WTC11 (cell line): ENCODE measurements at places on chromosomes 2 and 18. TPM values are rescaled to one million over a fixed set of nuclear protein-coding genes. Genes with fewer than 3 reads are reported as not detected.
A peak's percentile ranks its signal among the peaks of the same experiment; 100 is the strongest.

DNA sequence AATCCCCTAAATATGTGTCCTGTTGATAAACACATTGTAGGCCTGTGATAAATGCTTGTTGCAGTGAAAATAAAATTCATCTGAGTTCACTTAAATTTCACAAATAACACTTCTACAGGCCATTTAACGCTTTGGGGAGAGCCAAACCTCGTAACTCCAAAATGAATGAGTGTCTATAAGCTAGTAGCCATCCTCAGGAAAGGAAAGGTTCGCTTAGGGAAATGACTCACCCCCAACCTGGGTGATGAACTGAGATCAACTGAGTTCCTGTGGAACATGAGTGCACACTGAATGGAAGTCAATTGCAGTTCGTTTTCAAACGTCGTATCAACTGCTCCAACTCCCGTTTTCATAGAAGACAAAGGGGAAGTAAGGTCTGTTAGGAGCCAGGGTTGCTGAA lies 527.6 kb upstream of the ID2 start:
- H3K36me3 ChIP-seq: no peaks in the 10 kb centered on the region
- no peak overlapping the region for H3K27ac ChIP-seq
- DNase-seq: no peak

- H3K27ac ChIP-seq: no peak overlapping the region
- H3K4me3 ChIP-seq: no peak overlapping the region
- peaks cover 12% of the 10 kb centered on the region for H3K4me1 ChIP-seq
- DNase-seq: no peak
- no peaks in the 10 kb centered on the region for H3K27me3 ChIP-seq
- H3K36me3 ChIP-seq: peaks cover 5% of the 10 kb centered on the region
Observed at GRCh38 chr2:83234246-83234645, 1224.8 kb downstream of the SUCLG1 start.

CRYBA2 gene
- total RNA-seq: not detected in 3 replicates

DNA sequence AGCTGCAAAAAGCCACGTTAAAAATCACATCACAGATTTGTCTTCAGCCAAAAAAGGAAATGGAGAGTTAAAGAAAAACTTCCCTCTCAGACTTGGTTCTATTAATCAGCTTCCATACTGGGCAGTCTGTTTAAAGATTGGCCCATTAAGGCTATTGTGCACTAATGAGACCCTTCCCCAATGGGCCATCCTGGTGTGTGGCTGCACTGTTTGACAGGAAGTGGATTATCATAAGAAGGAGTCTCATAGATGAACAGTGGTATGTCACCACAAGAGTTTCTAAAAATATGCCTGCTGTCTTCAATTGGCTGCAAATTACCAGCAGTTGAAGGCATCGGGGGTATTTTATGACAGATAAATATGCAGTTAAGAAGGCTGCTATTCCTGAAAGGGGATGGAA lies 247.6 kb upstream of the THSD7B start:
- no peak for DNase-seq
- no peak overlapping the region for H3K4me3 ChIP-seq
- H3K4me1 ChIP-seq: peaks cover 33% of the 10 kb centered on the region
- H3K27me3 ChIP-seq: peaks cover 40% of the 10 kb centered on the region
- H3K36me3 ChIP-seq: no peaks in the 10 kb centered on the region

RTP5 gene
- not detected in 3 replicates for total RNA-seq

GRCh38 chr2:144479138-144479537 lies 40.8 kb downstream of the ZEB2 start:
- peaks cover 6% of the 10 kb centered on the region for H3K27me3 ChIP-seq
- H3K27ac ChIP-seq: peak overlapping the region; percentile 91
- peak; percentile 53 for DNase-seq
- no peak overlapping the region for H3K4me3 ChIP-seq
- peaks cover 56% of the 10 kb centered on the region for H3K4me1 ChIP-seq

DNA sequence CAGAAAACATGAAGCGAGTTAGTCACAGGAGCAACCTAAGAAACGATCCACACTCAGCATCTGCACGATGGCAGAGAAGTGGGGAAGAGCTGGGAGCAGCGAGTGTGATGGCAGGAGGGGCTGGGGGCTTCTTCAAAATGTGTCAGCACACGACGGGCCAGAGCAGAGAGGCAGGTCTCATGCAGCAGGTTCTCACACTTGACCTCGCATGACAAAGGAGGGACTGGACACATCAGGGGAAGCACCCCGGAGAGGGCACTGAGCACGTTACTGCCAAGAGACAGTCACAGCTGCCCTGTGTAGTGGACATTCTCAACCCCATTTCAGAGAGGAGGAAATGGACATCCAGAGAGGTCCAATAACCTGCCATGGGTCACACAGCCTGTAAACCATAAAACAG lies 104.1 kb upstream of the CAPN13 start:
- H3K27ac ChIP-seq: no peak overlapping the region
- peaks cover 24% of the 10 kb centered on the region for H3K36me3 ChIP-seq
- H3K27me3 ChIP-seq: no peaks in the 10 kb centered on the region
- H3K4me1 ChIP-seq: peaks cover 6% of the 10 kb centered on the region
- no peak overlapping the region for H3K4me3 ChIP-seq

DNA sequence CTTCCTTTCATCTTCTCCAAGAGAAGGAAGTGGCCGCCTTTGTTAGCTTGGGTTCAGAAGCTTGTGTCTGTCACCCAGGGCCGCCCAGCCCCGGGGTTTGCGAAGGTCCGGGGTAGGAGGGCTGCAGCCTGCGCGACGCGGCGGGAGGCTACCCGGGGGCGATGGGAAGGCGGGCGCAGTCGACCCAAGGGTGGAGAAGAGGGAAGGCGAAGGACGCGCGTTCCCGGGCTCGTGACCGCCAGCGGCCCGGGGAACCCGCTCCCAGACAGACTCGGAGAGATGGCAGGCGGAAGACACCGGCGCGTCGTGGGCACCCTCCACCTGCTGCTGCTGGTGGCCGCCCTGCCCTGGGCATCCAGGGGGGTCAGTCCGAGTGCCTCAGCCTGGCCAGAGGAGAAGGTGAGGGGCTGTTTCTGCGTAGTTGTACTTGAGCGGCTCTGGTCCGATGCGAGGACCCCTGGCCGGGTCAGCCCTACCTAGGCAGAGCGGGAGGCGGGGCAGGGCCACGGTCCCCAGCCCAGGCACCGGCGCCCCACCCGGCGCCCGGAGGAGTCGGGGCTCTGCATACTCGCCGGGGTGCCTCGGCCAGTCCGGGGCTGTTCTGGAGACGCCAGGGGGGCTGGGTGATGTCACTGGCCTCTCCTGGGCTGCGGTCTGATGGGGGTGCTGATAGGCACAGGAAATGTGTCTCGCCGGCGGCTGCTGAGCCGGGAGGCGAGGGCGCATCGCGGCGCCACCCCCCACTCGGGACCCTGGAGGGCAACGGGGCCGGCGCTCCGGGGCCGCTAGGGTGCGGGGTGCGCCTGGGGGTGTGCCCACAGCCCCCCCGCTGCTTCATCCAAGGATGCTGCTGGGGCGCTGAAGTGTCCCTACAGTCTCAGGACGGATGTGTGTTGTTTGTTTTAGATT lies at the start of gene QPCT:
QPCT (plus strand) TSS at position 178 of the 909 bp plus-strand sequence; CDS start at position 280, 102 bp downstream.
- no peaks in the 10 kb centered on the region for H3K36me3 ChIP-seq
- peaks cover 54% of the 10 kb centered on the region for H3K4me1 ChIP-seq
- H3K4me3 ChIP-seq: peak within 1 kb of the TSS; percentile 78
- peaks cover 3% of the 10 kb centered on the region; the same call in 1 of the 2 replicates for H3K27me3 ChIP-seq
- no peak within 1 kb of the TSS for H3K27ac ChIP-seq

DNA sequence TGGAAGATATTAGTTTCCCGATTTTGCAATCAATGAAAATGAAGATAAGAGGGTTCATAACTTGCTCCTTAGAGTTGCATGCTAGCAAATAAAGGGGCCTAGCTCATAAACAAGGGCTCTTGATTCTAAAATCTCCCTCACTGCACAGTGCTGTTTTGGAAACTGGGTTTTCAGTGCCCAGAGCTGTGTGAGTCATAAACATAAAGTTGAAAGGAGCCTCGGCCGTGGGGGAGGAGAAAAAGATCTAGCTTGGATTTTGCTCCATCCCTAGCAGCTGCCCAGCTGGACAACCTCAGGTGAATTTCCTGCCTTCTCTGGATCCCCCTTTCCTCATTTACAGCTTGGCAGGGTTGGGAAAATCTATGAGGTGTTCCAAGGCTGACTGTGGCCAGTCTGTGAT lies 42.5 kb downstream of the LYPD1 start:
- H3K27ac ChIP-seq: no peak overlapping the region
- peaks cover 28% of the 10 kb centered on the region for H3K4me1 ChIP-seq
- no peak overlapping the region for H3K4me3 ChIP-seq
- no peak for DNase-seq
- peaks cover 7% of the 10 kb centered on the region for H3K36me3 ChIP-seq
- H3K27me3 ChIP-seq: peaks cover 4% of the 10 kb centered on the region; the same call in 1 of the 2 replicates

CNDP2 gene
- total RNA-seq: 228 to 248 TPM (median 229 TPM) in 3 replicates

PIKFYVE gene
- 28.9 to 36.1 TPM (median 33.6 TPM) in 3 replicates for total RNA-seq

HES6 gene
- total RNA-seq: 52.1 to 63.9 TPM (median 63.4 TPM) in 3 replicates

- no peak for DNase-seq
- H3K27ac ChIP-seq: no peak overlapping the region
Observed at GRCh38 chr2:221345516-221345915, 226.6 kb downstream of the EPHA4 start.

RFX8 gene
- 0.16 to 0.28 TPM (median 0.21 TPM) in 3 replicates for total RNA-seq

DNA sequence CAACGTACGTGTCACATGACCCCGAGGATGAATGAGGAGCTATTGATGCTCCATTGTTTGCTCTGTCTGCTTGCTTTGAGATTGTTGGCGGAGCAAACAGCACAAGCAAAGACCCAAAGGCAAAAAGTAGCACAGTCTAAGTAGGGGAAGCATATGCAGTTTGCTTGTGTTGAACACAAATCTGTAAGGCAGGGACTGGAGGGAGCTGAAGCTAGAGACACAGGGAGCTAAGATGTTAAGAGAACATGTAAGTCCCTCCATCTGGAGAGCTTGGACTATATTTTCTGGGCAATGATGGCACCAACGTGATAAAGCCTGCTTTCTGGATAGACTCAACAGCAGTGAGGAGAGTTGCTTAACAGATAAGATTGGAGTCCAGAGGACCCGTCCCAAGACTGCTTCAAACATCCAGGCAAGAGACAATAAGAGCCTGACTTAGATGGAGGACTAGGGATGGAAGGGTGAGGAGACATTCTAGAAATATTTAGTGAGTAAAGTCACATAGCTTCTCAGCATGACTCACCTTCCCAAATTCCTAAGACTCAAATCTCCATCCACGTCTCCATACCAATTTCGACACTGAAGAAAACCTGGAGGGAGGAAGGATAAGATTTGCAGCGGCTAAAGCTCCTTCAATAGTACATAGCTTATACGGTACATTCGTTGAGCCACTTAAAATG lies 88.1 kb upstream of the KLF7 start:
- no peak overlapping the region for H3K27ac ChIP-seq
- H3K27me3 ChIP-seq: no peaks in the 10 kb centered on the region; the same call in 1 of the 2 replicates
- H3K4me1 ChIP-seq: peaks cover 35% of the 10 kb centered on the region
- no peak for DNase-seq
- H3K36me3 ChIP-seq: no peaks in the 10 kb centered on the region
- H3K4me3 ChIP-seq: no peak overlapping the region

GRCh38 chr18:49228187-49228586 lies 232.3 kb downstream of the DYM start:
- DNase-seq: no peak
- no peak overlapping the region for H3K4me3 ChIP-seq
- no peak overlapping the region for H3K27ac ChIP-seq

MC2R gene
- not detected in 3 replicates for total RNA-seq

LRRC30 gene
- total RNA-seq: not detected in 3 replicates

DNA sequence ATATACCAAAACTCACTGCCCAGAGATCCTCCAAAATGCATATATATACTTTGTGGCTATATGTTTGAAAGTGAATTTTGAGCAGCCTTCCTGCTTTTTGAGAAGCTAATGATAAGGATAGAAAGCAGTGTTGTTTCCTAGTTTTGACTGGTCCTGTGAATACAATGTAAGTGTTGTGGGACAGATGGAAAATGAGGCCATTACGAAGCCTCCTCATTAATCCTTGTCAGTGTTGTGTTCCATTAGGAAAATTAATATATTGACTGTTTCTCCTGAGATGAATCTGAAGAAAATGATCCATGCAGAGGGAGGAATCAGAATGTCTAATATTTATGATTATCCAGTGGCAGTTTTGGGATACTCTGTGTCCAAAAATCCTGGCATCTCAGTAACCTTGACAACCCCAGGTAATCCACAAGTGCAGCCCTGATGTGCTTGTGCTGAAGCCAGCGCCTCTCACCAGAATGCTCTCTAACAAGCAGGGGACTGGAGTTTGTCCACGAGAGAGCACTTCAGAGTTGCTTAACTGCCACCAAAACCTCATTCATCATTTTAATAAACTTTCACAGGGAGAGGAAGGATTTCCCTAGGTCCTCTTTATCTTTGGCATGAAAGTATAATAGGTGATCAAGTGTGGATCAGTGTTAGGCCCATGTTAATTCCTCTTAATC lies 418.6 kb downstream of the CMPK2 start:
- H3K4me1 ChIP-seq: no peaks in the 10 kb centered on the region
- H3K4me3 ChIP-seq: no peak overlapping the region
- H3K27ac ChIP-seq: no peak overlapping the region
- peaks cover 70% of the 10 kb centered on the region for H3K36me3 ChIP-seq
- H3K27me3 ChIP-seq: peaks cover 4% of the 10 kb centered on the region

DNA sequence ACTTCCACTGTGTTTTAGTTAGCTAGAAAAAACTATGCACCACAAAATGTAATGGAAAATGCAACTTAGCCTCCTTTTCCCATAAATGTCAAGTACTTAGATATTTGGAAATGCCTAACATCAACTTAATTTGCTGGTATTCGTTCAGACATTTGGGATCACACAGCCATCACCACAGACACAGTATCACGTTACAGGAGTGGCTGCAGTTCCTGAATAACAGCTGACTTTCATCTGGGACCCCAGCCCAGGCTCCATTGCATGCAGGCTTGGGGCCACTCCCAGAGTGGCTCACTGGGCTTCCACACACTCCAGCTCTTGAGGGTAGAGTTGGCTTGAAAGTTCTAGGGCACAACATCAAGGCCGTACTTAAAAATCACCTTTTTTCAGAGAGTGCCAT lies 9.3 kb downstream of the TMEM182 start:
- peaks cover 12% of the 10 kb centered on the region for H3K36me3 ChIP-seq
- H3K4me1 ChIP-seq: peaks cover 6% of the 10 kb centered on the region
- no peak for DNase-seq
- H3K27ac ChIP-seq: no peak overlapping the region
- no peaks in the 10 kb centered on the region for H3K27me3 ChIP-seq

GRCh38 chr2:36789181-36789804 lies 92.8 kb downstream of the VIT start:
- DNase-seq: no peak
- no peaks in the 10 kb centered on the region; the same call in 1 of the 2 replicates for H3K27me3 ChIP-seq
- H3K4me1 ChIP-seq: peaks cover 37% of the 10 kb centered on the region
- H3K27ac ChIP-seq: no peak overlapping the region
- no peaks in the 10 kb centered on the region for H3K36me3 ChIP-seq
- H3K4me3 ChIP-seq: no peak overlapping the region
